Activated CD4-positive, alpha-beta memory T cell treated with anti-CD3 and anti-CD28 coated beads, Interleukin-2, amount 10 ng/mL, durations not matched to agents 7 days and 5 days (primary cell): ENCODE measurements at places on chromosomes 2 and 18. TPM values are rescaled to one million over a fixed set of nuclear protein-coding genes. Genes with fewer than 3 reads are reported as not detected.

DNA sequence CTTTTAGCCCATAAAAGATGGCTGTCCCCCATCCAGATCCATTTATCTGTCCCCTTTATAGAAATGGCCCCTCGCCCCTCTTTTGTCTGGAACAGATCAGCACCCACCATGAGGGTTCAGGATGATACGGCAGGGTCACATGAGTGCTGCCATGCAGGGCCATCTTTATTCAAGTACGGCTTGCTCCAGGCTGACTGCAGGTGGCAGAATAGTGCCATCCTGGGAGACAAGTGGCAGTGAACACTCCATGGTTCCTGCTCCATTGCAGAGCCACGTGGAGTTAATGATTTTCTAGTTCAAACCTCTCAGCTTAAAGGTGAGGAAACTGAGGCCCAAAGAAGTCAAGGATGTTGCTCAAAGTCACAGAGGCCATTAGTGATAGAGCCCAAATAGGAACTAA is 180.6 kb downstream of the CLIP4 start:
- H3K27me3 ChIP-seq: peaks cover 37% of the 10 kb centered on the region
- H3K4me1 ChIP-seq: no peaks in the 10 kb centered on the region
- no peaks in the 10 kb centered on the region for H3K36me3 ChIP-seq
- no peak overlapping the region for H3K4me3 ChIP-seq
- no peak overlapping the region for H3K27ac ChIP-seq

DNA sequence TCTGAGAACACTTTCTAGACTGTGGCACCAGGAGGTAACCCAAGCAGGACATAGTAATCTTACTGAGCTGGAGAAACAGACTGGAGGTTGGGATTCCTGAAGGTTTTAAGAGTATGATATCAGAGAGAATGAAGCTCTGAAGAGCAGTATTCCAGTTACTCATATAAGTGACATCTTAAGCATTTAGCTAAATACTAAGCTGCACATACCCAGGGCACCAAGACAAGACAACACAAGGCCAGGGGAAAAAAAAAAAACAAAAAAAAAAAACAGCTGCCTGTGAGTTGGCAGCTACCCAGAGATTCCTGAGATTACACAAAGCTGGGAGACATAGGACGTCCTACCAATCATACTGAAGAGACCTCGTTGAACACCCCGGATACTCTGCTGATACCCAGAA is 175.8 kb downstream of the SRBD1 start:
- no peak for DNase-seq
- no peak overlapping the region for H3K27ac ChIP-seq
- no peak overlapping the region for H3K4me3 ChIP-seq

Gene RAX
- not detected for total RNA-seq

Gene PDCL3
- 40.4 TPM for total RNA-seq

Gene MOB4
- total RNA-seq: 24.8 TPM

Gene TXNDC2
- not detected for total RNA-seq

DNA sequence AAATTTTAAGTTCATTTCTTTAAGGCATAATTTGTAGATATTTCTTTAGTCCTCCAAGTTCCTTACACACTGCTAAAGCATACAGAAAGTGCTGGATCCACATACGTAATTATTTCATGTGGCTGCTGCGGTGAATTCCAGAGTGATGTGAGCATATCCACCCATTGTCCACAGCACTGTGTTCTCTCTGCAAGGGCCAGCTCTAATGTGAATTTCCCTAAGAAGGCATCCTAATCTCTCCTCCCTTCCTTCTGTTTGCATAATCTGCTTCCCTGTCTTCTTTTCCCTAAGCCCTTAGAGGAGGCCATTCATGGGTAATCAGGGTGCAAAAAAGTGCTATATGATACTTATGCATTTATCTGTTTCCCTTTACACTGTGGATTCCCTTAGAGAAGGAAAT is 57.2 kb downstream of the COBLL1 start:
- no peaks in the 10 kb centered on the region for H3K27me3 ChIP-seq
- no peaks in the 10 kb centered on the region for H3K4me1 ChIP-seq
- no peaks in the 10 kb centered on the region for H3K36me3 ChIP-seq
- H3K27ac ChIP-seq: no peak overlapping the region
- no peak overlapping the region for H3K4me3 ChIP-seq

GRCh38 chr2:181753686-181754085 is 73.4 kb upstream of the NEUROD1 start:
- H3K27ac ChIP-seq: no peak overlapping the region
- H3K27me3 ChIP-seq: peaks cover 50% of the 10 kb centered on the region
- no peaks in the 10 kb centered on the region for H3K36me3 ChIP-seq
- no peak for DNase-seq

DNA sequence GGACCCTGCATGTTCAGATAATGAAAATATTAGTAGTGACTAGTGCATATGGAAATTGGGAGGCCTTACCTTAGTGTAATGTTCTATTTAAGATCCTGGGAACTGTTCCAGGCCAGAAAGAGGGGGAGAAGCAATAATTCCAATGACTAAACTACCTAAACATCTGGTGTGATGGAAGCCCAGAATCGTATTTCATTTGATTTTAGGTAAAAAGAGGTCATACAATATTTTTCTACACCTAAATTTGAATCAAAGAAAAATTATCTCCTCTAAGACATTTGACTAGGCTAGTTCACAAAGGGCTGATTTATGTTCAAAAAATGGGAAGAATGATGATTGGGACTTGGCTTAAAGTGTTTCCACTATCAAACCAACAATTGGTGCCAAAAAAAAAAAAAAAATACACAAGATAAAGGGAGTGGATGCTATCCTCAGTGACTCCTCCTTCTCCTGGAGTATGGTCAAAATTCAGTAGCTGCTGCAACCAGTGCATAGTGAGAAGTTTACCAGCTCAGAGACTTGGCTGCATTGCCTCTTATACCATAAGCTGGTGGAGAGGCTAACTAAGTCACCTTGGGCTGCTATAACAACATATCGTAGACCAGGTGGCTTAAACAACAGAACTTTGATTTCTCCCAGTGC is 1038.3 kb upstream of the ACVR2A start:
- peaks cover 4% of the 10 kb centered on the region for H3K4me1 ChIP-seq
- no peak overlapping the region for H3K27ac ChIP-seq
- no peak for DNase-seq
- no peaks in the 10 kb centered on the region for H3K36me3 ChIP-seq
- no peaks in the 10 kb centered on the region for H3K27me3 ChIP-seq
